ENCODE measurements at places on chromosomes 4 and X.

GRCh38 chrX:10904220-10904619 is 206.9 kb upstream of the HCCS start:
- no peak for DNase-seq

DNA sequence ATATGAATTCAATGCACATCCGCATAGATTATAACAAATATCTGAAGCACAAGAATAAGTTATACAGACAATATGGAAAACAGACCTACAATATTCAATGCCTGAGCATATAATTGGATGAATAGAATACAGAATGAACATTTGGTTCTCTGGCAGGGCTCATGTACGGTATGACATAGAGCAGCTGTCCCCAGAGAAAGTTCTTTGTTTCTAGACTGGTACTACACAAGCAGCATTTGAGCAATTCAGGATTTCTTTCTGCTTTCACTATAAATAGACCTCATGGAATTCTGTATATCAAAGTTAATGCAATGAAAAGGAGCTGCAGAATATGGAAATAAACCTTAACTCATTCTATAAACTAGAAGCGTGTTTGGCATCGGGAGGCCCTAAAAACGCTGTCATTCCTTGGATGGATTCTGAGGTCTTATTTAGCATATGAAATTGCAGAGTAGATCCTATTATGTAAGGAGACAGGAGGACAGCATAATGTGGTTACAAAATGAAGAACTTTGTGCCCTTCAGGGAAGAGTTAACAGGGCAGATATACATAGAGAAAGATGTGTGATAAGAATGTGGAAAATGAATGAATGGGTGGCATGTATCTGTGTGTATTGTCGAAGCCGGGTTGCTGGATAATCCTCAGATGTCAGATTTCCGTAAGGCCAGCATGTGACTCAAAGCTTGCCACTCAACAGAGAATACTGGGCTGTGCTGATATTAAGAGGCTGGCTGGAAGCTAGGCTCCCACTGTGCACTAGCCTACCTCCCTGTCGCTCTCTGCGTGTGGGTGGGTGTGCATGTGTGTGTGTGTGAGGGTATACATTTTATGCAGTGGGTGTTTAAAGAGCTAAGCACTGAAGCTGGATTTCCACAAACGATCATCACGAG is 103.3 kb upstream of the SLC4A4 start:
- no peak for DNase-seq

- DNase-seq, result no peak
Observed at GRCh38 chrX:71910643-71910985, at the start of gene NHSL2. Gene NHSL2, plus strand, starts transcription at chrX:71910845.

- peak; percentile 2 for DNase-seq
Observed at GRCh38 chr4:165070560-165070959, 16.9 kb downstream of the TRIM75 start.

DNA sequence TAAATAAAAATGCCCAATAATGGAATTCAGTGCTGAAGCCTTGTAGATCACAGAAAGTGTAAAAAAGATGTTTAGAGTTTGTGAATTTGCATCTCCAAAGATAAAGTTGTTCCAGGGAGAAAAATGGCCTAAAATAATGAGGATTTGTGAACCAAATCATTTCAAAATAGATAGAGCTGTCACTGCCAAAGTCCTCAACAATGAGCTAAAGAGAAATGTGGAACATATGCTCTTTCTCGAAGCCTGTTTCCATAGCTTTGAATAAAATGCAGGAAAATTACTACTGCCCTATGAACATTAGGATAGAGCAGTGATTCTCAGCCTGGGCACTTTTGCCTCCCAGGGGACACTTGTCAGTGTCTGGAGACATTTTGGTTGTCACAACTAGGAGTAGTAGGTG is 3.4 kb upstream of the AP1S2 start:
- DNase-seq, result no peak

- DNase-seq, result no peak
Observed at GRCh38 chrX:7145454-7145853, 2.1 kb upstream of the STS start.

GRCh38 chr4:139763672-139764071 is 98.1 kb downstream of the MGST2 start:
- DNase-seq, result no peak

DNA sequence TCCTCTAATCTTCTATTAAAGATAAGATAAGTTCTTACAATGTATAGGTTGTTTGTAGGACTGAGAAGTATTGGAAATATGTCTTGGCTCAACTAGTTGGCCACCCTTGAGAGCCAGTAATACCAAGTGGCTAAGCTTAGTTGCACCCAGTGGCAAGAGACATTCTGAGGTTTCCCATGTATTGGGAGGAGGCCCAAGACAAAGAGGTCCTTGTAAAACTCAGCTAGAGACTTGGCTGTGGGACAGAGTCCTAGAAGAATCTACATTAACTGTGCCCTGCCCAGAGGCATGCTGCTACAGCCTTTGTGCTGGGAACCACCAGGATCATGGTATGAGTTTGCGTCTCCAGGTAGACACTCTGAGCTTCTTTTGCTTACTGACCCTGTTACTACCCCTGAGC is 41.9 kb upstream of the SLC4A4 start:
- DNase-seq, result no peak

DNA sequence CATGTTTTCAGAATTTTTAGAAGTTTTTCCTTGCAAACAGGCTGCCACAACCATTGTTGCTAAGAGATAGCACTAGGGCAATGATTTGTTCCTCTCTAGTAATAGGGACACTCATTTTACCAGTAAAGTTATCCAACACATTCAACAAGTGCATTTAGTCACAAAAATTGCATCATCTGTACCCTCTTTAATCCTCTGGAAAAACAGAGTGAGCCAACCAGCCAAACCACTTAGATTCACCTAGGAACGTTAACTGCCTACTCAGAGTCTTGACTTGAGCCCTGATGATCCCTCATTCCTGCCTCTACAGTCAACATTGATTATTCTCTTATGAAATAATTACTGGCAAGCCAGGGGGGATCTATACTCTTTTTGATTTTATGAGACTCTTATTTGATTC is 17.0 kb upstream of the ADGRA3 start:
- DNase-seq, result no peak

GRCh38 chr4:101967697-101968346 is 177.3 kb downstream of the BANK1 start:
- DNase-seq, result no peak

DNA sequence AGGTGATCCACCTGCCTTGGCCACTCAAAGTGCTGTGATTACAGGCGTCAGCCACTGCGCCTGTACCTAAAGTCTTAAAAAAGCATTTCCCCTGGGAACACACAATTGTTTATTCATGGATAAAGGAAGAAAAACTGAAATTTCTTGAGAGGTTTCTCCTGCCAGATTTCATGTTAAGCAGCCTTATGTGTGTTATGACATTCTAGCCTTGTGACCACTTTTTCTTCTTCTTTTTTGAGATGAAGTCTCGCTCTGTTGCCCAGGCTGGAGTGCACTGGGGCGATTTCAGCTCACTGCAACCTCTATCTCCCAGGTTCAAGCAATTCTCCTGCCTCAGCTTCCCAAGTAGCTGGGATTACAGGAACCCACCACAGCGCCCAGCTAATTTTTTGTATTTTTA is 57.8 kb upstream of the PLAC8 start:
- no peak for DNase-seq

- DNase-seq, result no peak
Observed at GRCh38 chrX:133306316-133306715, 88.2 kb upstream of the TFDP3 start.

GRCh38 chrX:20026278-20026677 is 35.4 kb upstream of the BCLAF3 start:
- DNase-seq, result peak; percentile 21

Measured in choroid plexus epithelial cell (primary cell).